ENCODE measurements at places on chromosomes 5 and 9.

DNA sequence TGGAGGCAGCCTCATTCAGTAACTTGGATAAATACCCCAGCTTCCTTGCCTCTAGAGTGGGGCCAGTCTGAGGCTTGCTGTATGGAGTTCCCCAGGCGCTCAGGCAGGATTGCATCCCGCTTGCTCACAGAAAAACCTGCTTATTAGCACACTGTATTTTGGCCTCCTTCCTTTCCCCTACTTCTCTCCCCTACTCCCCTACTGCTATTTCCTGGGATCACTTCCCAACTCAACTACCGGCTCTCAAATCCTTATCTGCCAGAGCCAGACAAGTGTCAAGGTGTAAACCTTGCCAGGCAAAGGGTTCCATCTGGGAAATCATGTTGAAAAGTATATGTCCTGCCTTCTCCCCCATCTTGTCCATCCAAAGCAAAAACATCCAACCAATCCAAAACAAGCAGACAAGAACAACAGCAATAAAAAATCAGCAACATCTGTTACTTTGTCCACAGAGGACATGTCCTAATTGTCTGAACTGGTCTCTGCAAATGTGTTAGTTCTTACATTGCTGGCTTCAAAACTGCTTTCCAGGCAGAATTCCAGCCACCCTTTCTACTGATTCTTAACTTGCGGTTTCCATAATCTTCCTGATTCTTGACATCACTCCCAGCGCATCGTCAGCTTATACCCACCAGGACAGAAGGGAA is 164.1 kb upstream of the SEMA6A start:
- DNase-seq = no peak

DNA sequence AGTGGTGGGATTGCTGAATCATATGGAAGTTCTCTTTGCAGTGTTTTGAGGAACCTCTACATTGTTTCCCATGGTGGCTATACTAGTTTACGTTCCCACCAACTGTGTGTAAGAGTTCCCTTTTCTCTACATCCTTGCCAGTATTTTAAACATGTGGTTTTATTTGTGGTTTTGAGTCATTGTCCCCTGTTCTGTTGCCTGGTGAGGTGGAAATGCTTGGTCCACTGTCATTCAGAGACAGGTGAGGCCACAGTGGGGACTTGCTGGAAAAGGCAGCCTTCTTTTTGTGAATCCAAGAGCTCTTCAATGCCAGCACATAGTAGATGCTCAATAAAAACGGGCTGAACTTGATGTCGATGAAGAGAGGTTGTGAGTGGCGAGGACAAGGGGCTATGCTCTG is 44.2 kb downstream of the SH3PXD2B start:
- no peak for DNase-seq

DNA sequence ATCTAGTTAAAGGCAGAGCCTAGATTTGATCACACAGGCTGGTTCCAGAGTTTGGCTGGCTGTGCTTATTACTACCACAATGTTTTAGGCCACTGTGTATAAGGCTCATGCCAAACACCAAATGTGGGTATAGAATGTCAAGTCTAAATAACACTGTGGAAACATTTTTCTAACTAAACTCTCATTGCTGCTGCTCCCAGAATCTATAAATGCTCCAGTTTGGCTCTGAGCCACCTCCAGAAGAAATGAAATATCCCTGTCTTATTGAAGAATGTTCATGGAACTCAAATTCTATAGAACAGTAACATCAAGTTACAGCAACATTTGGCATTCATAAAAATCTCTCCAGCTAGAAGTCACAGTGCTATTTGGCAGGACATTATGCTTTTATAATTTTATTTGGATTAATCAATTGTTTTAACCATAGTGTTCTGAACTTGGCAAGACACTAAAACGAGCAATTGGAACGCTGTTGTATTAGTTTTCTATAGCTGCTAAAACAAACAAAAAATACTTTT is 178.1 kb upstream of the COX7C start:
- no peak for DNase-seq

GRCh38 chr9:32344551-32345182 is 39.8 kb upstream of the ACO1 start:
- DNase-seq = no peak

DNA sequence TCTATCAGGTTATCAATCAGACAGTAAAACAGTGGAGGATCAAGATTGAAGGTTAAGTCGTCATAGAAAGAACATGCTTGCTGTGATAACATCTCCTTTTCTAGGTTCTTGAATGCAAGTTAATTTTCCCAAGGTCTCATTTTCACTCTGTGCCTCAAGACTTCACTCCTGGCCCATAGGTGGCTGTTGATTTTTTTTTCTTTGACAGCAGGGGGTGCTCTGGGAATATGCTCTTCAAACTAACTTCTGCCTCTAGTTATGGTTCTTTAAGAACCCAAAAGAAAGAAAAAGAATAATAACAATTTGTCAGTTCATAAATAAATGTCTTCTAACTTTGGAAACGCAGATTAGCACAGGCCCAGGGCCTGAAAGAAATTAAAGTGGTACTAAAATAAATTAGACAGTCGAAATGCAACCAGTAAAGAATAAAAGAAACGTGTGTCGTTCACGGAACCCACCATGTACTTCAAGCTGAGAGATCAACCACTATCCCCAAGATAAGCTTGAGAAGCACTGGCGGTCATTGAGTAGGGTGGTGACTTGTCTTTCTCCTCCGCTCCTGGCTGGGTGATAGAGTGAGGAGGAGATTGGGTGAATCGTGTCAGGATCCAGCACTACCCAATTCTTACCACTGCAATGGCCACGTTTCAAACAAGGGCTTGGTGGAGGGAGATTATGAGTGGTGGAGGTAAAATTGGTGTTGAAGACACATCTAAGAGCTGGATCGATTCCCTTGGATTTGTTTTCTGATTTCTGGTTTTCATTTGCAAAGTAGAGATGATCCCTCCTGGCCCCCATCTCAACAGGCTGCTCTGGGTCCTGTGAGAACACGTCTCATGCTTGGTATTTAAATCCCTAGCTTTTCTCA is 93.4 kb upstream of the IRX4 start:
- no peak for DNase-seq

GRCh38 chr9:100730086-100730485 is 152.2 kb downstream of the CAVIN4 start:
- no peak for DNase-seq

GRCh38 chr5:92409134-92409533 is 1026.0 kb upstream of the ARRDC3 start:
- DNase-seq = no peak

DNA sequence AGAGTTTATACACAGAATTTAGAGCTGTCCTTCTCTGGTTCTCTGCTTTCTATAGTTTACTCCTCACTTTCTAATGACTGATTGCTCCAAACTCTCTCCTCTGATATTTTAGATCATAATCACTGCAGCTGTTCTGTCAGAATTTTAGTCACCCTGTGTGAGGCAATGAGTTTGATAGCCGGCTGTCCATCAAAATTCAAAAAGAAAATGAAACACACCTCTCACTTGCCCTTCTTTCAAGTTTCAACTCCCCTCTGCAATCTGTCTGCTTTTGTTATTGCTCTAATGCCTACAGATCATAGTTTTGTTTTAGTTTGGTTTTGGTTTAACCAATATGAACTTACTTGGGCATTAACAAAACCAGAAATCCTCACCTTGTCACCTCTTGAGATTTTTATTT is 23.3 kb upstream of the ABLIM3 start:
- DNase-seq = no peak

GRCh38 chr5:73135429-73136054 is 15.2 kb downstream of the TMEM171 start:
- no peak for DNase-seq

DNA sequence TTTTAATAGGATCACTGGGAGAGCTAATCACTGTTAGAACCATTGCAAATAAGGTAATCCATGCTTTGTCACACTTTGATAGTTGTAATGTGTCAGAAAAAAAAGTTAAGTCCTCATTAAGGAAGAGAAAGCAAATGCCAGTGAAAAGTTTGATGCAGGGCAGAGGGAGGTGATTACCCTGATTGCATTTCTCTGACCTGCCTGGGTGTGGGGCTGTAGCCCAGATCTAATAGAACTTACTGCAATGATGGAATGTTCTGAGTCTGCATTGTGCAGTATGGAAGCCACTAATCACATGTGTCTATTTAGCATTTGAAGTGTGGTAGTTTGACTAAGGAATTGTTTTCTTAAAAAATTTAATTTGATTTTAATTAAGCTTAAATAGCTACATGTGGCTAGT is 202.7 kb downstream of the ATP10B start:
- no peak for DNase-seq

- no peak for DNase-seq
These were observed 59.0 kb upstream of the RIC1 start for GRCh38 chr9:5569891-5570290.

DNA sequence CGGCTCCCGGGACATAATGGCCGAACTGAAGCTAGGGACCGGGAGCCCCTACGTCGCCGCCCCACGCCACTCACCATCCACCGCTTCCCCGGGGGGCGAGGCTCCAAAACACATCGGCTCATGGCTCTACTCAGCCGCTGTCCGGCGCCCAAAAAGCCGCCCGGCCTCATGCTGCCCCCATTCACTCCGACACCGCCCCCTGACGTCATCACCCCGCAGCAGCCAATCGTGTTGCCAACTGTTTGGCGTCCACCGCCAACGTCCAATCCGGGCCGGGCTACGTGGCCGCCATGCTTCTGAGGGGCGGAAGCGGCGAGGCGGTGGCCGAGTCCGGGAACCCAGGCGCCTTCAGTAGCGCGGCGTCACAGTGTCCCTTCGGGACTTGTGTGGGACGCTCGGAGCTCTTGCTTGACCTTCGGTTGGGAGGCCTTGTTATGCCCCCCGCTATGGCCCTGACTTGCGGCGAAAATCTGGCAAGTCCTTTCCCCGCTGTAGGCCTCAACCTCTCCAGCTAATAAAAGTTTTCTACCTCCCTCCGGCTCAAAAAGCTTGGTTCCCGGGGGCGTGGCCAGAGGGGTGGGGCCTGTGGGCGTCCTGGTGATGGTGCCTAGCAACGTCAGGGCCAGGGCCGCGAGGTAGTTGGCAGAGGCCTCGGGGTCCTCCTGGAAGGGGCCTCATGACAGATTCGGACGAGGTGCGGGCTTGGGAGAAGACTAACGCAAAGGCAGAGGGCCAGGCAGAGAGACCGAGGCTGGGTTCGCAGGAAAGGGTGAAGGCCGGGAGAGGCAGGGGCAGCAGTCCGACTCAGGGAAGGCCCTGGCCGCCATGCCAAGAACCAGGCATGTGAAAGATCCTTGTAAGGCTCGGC is at the start of the genes PTRH1 and TTC16:
PTRH1 (minus strand) TSS at position 194 of the 868 bp plus-strand sequence; CDS start at position 170, 24 bp downstream.
TTC16 (plus strand) TSS at position 610 of the 868 bp plus-strand sequence; CDS start at position 677, 67 bp downstream.
- peak; percentile 91 for DNase-seq

DNA sequence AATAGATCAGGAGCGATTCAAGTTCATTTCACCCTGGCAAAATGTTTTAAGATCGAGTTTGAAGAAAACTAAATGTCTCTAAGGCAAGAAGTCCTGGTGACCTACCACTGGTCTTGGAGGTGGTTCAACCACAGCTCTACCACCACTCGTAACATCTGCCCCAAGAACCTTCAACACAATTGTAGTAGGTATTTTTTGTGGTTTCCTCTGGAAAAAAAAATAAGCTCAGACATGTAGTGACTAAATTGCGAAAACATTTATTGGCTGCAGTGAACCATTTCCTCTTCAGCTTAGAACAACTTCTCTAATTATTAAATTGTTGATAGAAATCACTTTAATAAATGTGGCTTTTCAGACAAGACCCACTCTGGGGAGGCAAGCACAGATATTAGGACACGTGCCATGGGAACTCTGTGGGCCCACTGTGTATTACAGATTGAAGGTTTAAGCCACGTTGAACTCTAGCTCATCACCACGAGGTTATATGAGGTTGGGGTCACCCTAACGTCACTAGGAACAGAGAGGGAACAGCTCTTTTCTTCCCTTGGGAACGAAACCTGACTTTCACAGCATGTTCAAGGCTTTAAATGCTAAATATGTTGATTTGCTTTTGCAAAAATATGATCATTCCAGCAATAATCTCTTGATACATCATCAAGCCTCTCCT is 142.9 kb downstream of the HSD17B3 start:
- DNase-seq = no peak

DNA sequence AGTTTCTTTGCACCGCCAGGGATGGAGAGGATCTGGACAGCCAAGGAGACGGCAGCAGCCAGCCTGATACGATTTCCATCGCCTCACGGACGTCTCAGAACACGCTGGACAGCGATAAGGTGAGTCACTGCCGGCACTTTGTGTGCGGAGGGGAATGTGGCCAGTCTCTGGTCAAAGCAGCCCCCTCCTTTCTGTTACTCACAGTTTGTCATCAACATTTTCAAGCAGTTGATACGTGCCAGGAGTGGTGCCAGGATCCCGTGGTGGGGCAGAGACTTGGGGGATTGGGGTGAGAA is 175.1 kb upstream of the OTULINL start:
- DNase-seq = no peak

- no peak for DNase-seq
These were observed 168.8 kb upstream of the RAI14 start for GRCh38 chr5:34487159-34487879.

- no peak for DNase-seq
These were observed 45.5 kb upstream of the IL7R start for GRCh38 chr5:35811108-35811741.

- DNase-seq = no peak
These were observed 7.9 kb upstream of the NEUROG1 start for GRCh38 chr5:135543485-135544304.

GRCh38 chr9:136802321-136802720 is 5.4 kb upstream of the RABL6 start:
- no peak for DNase-seq

- no peak for DNase-seq
These were observed 25.2 kb upstream of the ENTREP1 start for GRCh38 chr9:69299826-69300225.

DNA sequence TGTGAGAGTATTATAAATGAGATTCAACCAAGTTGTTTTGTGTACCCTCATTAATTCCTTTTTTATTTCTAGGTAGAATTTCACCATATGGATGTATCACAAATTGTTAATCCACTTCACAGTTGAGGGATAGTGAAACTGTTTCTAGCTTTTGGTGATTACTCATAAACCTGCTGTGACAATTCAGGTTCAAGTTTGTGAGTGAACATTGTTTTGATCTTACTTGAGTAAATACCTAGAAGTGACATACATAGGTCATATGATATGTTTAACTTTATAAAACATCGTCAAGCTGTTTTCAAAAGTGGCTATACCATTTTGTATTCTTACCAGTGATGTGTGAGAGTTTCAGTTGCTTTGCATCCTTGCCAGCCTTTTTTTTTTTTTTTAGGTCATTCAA is 112.9 kb downstream of the CAMK4 start:
- DNase-seq = no peak

GRCh38 chr9:96350866-96351265 is 32.6 kb downstream of the SLC35D2 start:
- no peak for DNase-seq

- no peak for DNase-seq
These were observed 150.8 kb downstream of the EFNA5 start for GRCh38 chr5:107519900-107520354.

- DNase-seq = no peak
These were observed 27.4 kb downstream of the OXCT1 start for GRCh38 chr5:41842777-41843176.

- DNase-seq = no peak
These were observed 27.6 kb downstream of the ZNF622 start for GRCh38 chr5:16437977-16438376.

Data from NCI-H2081 (cell line).